ENCODE measurements at places on chromosomes 6 and 20.

- DNase-seq: no peak
These were observed 15.0 kb upstream of the NKX2-2 start for GRCh38 chr20:21528870-21529269.

GRCh38 chr6:45970326-45970725 is 45.3 kb downstream of the CLIC5 start:
- DNase-seq: no peak

GRCh38 chr6:3743541-3743940 is 8.0 kb downstream of the PXDC1 start:
- DNase-seq: no peak

GRCh38 chr6:26657256-26657655 is 2.3 kb downstream of the ZNF322 start:
- no peak for DNase-seq
